ENCODE measurements at places on chromosomes 4 and X. TPM values are rescaled to one million over a fixed set of nuclear protein-coding genes. Genes with fewer than 3 reads are reported as not detected.

DNA sequence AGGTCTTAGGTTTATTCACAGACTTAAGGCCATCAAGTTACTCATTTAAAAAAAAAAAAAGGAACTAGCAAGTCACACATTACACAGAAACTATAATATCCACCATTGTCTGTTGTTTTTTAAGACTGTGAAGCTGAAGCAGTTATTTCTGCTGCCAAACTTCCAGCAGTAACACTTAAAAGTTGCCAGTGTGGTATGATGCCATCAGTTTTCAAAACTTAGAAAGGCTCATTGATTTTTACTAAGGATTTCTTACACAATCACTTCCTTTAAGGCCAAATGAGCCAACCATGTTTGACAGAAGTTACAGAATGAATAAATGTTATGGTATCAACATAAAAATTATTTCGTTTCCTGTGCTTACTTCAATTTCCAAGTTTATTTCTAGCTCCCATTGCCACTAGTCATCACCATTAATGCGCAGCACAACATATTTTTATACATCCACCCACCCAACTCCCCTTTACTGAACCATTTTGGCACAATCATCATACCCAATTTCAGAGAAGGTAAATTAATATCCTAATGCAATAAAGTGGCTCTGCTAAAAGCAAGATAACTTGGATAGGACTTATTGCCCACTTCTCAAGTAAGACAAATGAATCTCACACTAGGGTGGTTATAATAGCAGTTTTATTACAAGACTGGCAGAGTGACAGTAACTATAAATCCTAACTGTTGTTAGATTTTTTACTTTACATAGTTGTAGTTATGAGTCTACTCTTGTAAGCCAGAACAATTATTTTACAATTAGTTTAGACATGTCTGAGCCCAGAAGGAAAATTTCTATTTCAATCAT, 13.1 kb downstream of the PDGFC start:
- DNase-seq = no peak

DNA sequence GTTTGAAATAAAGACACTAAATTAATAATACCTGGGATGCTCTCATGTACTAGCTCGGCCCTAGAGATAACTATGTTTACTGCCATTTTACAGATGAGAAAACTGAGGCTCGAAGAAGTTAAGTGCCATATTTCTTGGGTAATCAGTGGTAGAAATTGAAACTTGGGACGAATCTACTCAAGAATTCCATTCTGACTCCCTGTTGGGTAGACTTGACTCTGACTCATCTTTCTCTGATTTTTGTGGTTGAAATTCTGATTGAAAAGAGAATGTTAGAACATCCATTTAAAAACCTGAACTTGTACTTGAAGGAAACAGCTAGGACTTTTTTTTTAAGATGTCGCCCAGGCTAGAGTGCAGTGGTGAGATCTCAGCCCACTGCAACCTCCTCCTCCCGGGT, 50.1 kb upstream of the NSUN7 start:
- DNase-seq = peak; percentile 32

DNA sequence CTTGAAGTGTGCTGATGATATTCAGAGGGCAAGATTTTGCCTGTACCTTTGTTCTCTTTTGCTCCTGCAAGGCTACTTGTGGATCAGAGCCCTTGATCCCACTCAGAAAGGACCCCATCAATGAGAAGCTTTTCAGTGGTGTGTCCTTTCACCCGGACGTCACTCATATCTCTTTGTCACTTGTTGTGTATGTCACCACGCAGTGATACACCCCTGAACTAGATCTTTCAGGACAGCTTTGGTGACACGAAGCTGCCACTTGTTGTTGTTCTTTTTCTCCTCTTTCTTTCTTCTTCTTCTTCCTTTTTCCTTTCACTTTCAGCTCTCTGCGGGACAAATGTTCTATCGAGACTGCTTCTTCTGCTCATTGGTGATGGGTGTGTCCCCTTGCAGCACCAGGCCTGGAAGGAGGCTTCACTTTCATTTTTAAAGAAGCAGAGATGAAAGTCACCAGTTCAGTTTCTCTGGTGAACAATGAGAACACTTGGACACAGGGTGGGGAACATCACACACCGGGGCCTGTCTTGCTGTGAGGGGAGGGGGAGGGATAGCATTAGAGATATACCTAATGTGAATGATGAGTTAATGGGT, 83.6 kb downstream of the NBDY start:
- DNase-seq = no peak

- no peak for DNase-seq
Observed at GRCh38 chrX:125219852-125220251, 99.8 kb upstream of the TEX13C start.

DNA sequence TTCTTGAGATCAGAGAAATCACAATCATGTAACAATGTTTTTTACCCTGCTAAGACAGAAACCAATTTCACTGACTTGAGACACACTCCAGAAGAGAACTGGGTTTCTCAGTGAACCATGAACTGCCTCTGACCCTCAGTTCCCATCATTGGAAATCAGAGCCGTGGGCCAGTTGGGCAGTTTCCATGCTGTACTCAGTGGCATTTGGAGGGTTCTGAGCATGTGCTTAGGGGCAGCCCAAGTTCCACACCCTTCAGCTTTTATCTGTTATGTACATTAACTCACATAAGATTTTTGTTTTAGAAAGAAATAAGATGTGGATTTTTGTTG, 77.9 kb downstream of the BTC start:
- DNase-seq = no peak

GRCh38 chrX:153814591-153815315, 15.6 kb downstream of the PDZD4 start:
- no peak for DNase-seq

GRCh38 chrX:114591121-114591520, 7.2 kb downstream of the HTR2C start:
- no peak for DNase-seq

GRCh38 chrX:41384051-41384705, 50.2 kb downstream of the DDX3X start:
- DNase-seq = peak; percentile 77

DNA sequence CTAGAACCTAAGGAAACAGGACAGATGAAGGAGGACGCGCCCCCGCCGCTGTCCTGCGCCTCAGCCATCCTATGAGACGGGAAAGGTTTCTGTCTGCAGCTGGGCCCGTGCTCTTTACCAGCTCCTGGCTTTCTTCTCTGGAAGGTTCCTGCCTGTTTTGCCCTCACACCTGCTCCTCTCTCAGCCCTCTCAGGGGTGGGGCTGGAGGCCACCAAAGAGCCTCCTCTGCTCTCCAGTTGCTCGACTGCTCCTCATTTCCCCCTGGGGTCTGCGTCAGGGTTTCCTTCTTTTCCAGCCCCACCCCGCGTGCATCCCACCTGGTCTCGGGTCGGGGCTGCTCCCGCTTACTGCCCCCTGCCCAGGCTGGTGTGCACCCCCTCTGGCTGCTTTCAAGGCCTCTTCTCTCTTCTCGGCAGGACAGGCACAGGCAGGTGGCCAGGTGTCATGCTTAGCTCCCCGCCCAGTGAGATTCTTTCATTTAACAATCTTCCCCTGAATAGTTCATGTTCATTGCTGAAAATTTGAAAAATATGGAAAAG, 4.6 kb downstream of the HTT-AS start:
- DNase-seq = no peak

GRCh38 chr4:4990329-4990728, 28.9 kb downstream of the CYTL1 start:
- DNase-seq = no peak

- DNase-seq = no peak
Observed at GRCh38 chrX:5829060-5829459, 399.6 kb downstream of the NLGN4X start.

- DNase-seq = no peak
Observed at GRCh38 chrX:124344246-124344645, 2.1 kb upstream of the SH2D1A start.

DNA sequence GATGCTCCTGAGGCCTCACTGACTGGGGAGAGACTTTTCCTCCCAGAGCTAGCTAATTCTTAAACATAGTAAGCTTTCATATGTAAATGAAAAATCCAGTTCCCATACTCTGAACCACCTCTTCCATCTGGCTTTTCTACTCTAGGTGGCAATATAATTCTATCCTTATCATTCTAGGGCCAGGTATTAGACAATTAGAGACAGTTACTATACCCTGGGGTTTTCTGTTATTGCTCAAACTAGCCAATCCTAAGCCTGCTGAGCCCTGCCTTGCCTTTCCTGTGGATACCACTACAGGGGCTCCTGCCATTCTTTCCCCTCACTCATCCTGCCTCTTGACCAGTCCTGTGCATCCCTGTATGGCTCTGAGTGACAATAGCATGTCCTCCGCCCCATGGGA, 552.0 kb downstream of the STIM2 start:
- DNase-seq = no peak

- no peak for DNase-seq
Observed at GRCh38 chr4:73901031-73901430, 31.8 kb downstream of the CXCL1 start.

- DNase-seq = no peak
Observed at GRCh38 chrX:120321520-120322281, 10.4 kb upstream of the TMEM255A start.

DNA sequence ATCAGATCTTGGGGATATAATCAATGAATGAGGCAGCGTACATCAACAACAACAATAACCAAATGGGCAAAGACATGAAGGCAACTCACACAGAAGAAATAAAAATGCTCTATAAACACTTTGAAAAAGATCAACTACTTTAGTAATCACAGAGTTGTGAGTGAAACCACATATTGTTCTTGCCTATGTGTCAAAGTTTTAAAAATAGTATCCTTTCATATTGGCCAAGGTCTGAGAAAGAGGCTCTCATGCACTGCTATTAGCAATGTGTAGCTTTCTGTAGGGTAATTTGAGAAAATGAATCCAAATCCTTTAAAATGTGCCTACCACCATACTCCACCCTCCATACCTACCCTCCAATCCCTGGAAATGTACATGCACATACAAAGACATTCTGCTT, 25.0 kb downstream of the COQ2 start:
- no peak for DNase-seq

DNA sequence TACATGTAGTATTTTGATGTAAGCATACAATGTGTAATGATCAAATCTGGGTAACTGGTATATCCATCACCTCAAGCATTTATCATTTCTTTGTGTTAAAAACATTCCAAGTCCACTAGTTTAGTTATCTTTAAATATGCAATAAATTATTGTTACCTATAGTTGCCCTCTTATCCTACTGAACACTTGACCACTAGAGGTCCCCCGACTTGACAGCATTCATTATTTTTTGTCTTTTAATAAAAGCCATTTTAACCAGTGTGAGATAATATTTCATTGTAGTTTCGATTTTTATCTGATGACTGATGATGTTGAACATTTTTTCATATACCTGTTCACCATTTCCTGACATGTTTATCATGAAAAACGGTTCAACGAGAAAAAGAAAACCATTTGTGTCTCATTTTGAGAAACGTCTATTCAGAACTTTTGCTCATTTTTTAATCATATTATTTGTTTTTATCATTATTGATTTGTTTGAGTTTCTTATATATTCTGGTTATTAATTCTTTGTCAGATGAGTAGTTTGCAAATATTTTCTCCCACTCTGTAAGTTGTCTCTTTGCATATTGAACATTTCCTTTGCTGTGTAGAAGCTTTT, 199.0 kb upstream of the CXXC4 start:
- no peak for DNase-seq

- no peak for DNase-seq
Observed at GRCh38 chrX:12269484-12269883, 131.2 kb downstream of the FRMPD4 start.

GRCh38 chr4:144289667-144290428, 149.3 kb upstream of the GYPA start:
- no peak for DNase-seq

DNA sequence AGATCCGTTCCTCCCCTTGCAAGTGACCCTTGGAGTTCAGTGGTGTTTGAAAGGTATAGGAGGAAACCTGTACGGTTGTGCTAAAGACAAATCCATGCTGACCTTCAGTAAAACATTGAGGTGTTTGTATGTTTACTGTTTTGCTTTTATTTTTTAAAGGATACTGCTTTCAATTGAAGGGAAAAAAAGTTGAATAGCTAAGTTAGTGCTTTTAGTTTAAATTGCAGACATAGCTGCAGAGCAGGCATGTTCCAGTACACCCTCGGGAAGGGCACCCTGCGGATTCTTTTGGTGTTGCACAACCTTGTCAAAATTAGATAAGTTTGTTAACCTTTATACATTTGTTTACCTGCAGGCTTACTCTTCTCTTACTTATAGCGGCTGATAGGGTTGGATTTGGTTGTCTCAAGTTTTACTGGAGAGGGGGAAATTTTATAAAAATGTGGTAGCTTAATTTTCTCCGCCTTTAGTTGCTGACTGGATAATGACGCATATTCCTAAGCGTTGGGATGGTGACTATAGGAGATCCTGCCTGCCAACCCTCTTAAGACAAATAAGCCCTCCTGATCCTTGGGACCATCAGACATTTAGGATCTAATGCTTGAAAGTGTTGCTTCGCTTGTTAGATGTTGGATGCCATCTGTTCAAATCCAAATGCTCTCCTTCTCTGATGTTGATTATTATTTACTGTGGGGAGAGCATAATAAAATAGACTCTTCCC, 2.0 kb downstream of the RAPGEF2 start:
- DNase-seq = no peak

GRCh38 chr4:74941123-74941522, 8.2 kb downstream of the PARM1 start:
- no peak for DNase-seq

DNA sequence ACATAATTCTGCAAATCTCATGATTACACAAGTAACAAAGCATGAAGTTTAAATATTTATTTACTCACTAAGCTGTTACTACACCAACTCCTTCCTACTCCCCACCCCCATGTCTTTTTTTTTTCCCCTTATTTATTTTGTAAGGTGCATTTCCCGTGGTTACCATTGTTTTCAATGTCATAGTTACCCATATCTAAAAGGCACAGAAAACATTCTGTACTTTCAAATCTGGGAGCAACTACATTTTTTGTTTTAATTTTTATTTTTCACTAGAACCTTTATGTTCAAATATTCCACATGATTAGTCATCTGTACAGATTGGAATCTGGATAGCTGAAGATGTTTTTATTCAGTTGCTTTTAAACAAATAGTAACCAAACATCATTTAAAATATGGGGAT, 62.8 kb downstream of the PPP3CA start:
- no peak for DNase-seq

C4orf33 gene
- 26.8 TPM for total RNA-seq

ANXA5 gene
- total RNA-seq = 64.1 TPM

FHIP1A gene
- total RNA-seq = 0.22 TPM

MAGEB1 gene
- total RNA-seq = not detected

AWAT2 gene
- not detected for total RNA-seq

PDZD11 gene
- 20.6 TPM for total RNA-seq

CSAG3 gene
- total RNA-seq = 1.3 TPM

OTUD6A gene
- not detected for total RNA-seq

UVSSA gene
- total RNA-seq = 23.0 TPM

REPS2 gene
- 0.67 TPM for total RNA-seq
